Caco-2 (cell line): ENCODE measurements at places on chromosomes 3 and 15. TPM values are rescaled to one million over a fixed set of nuclear protein-coding genes. Genes with fewer than 3 reads are reported as not detected.
A peak's percentile ranks its signal among the peaks of the same experiment; 100 is the strongest.

- no peak for DNase-seq
- H3K27ac ChIP-seq = no peak overlapping the region
- H3K36me3 ChIP-seq = no peaks in the 10 kb centered on the region
- no peaks in the 10 kb centered on the region for H3K4me1 ChIP-seq
- H3K27me3 ChIP-seq = no peaks in the 10 kb centered on the region
Observed at GRCh38 chr3:13016721-13017255, 56.4 kb downstream of the IQSEC1 start.

GRCh38 chr15:50340416-50340815 lies 14.6 kb downstream of the GABPB1 start:
- H3K4me3 ChIP-seq = no peak overlapping the region
- H3K27ac ChIP-seq = no peak overlapping the region
- H3K36me3 ChIP-seq = peaks cover 2% of the 10 kb centered on the region; the same call in 1 of the 2 replicates
- no peaks in the 10 kb centered on the region for H3K27me3 ChIP-seq
- peaks cover 14% of the 10 kb centered on the region for H3K4me1 ChIP-seq
- no peak for DNase-seq

- no peaks in the 10 kb centered on the region for H3K4me1 ChIP-seq
- DNase-seq = no peak
- no peaks in the 10 kb centered on the region for H3K27me3 ChIP-seq
- H3K4me3 ChIP-seq = no peak overlapping the region
- no peak overlapping the region for H3K27ac ChIP-seq
Observed at GRCh38 chr3:158267015-158267414, 157.1 kb downstream of the RSRC1 start.

MAP1A gene
- 0.84 and 0.88 TPM in 2 replicates for total RNA-seq

DNA sequence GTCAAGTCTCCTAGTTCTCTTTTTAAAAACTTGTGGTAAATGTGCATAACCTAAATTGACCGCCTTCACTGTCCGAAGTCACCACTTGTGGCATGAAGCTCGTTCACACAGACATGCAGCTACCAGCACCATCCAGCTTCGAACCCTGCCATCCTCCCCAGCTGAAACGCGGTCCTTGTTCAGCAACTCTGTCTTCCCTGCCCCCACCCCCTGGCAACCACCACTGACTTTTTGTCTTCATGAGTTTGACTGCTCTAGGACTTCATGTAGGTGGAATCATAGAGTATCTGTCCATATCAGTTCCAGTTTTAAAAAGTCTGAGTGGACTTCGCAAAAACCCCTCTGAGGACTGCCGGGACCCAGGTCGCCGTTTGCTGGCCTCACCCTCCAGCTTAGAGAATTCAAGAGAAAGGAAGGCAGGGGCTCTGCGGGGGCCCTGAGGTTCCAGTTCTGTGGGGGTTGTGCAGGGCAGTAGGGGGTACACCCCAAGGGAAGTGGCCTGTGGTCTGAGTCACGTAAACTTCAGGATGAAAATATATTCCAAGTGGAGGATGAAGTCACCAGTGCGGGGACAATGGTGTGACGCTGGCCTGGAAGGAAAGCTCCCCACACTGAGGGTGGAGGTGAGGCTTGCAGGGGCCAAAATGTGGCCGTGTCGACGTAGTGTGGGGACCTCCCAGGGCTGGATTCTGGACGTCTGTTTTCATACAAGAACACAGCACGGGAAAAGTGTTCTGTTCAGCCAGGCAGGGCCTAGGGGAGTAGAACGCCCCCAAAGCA lies 67.6 kb downstream of the ABTB1 start:
- no peak for DNase-seq
- no peaks in the 10 kb centered on the region for H3K27me3 ChIP-seq
- H3K4me1 ChIP-seq = peaks cover 6% of the 10 kb centered on the region
- H3K27ac ChIP-seq = no peak overlapping the region
- H3K36me3 ChIP-seq = no peaks in the 10 kb centered on the region

GRCh38 chr3:87309601-87310000 lies 33.2 kb upstream of the POU1F1 start:
- H3K36me3 ChIP-seq = no peaks in the 10 kb centered on the region
- no peak overlapping the region for H3K4me3 ChIP-seq

GRCh38 chr15:65902373-65902772 lies 33.1 kb downstream of the RAB11A start:
- no peak overlapping the region for H3K4me3 ChIP-seq
- peak; percentile 86 for DNase-seq
- H3K27ac ChIP-seq = peak overlapping the region; percentile 94
- no peaks in the 10 kb centered on the region for H3K27me3 ChIP-seq
- peaks cover 79% of the 10 kb centered on the region for H3K4me1 ChIP-seq

NME9 gene
- not detected in 2 replicates for total RNA-seq

PCSK6 gene
- total RNA-seq = 69.5 and 70.6 TPM in 2 replicates

- no peaks in the 10 kb centered on the region for H3K36me3 ChIP-seq
- no peaks in the 10 kb centered on the region for H3K27me3 ChIP-seq
- peaks cover 24% of the 10 kb centered on the region for H3K4me1 ChIP-seq
- H3K4me3 ChIP-seq = no peak overlapping the region
Observed at GRCh38 chr3:120693439-120694171, 11.6 kb upstream of the HGD start.

PLSCR5 gene
- 0.26 TPM in 1 of 2 replicates, not detected in the other for total RNA-seq
